ENCODE measurements at places on chromosomes 3 and 15.
A peak's percentile ranks its signal among the peaks of the same experiment; 100 is the strongest.

- no peak for DNase-seq
These were observed 87.0 kb upstream of the NR2E3 start for GRCh38 chr15:71723344-71723743.

GRCh38 chr3:73719861-73720260, 95.1 kb upstream of the PDZRN3 start:
- no peak for DNase-seq

- no peak for DNase-seq
These were observed 23.3 kb upstream of the CHMP2B start for GRCh38 chr3:87203809-87204208.

GRCh38 chr15:51812598-51812997, 16.9 kb upstream of the TMOD3 start:
- no peak for DNase-seq

GRCh38 chr15:73442968-73443367, at the start of gene REC114:
Gene REC114 (plus strand): TSS chr15:73443164. CDS start chr15:73443186, 22 bp downstream.
- no peak for DNase-seq

- peak; percentile 51 for DNase-seq
These were observed at the start of gene EOGT for GRCh38 chr3:69013253-69014021. Gene EOGT (minus strand): TSS chr3:69013684. CDS start chr3:69009846, 3,838 bp downstream.

DNA sequence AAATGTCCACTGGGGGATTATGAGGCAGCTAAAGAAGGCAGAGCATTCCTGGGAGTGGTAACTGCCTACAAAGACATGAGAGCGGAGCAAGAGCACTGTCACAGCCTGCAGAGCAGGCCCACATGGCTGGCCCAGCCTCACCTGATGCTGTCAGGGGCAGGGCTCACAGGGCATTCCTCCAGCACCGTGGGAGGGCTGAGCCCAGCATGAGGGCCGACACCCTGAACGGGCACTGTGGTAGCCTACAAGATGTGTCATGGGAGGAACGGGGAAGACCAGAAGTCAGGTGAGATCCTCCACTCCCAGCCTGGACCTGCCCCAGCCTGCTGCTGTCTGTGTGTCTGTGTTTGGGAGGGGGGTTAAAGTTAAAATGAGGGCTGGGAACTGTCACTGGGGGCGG, 30.1 kb downstream of the CCDC12 start:
- DNase-seq, result no peak

DNA sequence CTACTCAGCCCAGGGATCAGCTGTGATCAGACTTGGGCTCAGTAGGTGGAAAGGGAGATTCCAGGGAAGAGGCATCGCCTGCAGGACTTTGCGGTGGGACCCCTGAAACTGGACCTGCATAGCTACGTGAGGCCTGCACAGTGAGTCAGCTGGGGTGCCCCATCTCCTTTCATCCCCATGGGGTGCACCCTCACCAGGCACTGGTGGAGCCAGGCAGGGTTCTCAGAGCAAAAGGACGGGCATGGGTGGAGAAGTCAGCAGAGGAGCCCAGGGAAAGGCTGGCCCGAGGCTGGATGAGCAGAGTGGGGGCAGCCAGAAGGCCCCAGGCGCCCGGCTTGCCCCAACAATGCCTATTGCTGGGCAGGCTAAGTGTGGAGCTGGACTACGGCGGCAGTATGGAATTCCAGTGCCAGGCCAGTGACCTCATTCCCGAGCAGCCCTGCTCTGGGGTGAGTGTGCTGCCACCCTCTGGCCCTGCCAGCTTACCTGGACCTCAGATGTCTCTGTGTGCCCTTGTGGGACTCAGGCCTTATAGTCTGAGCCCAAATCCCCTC, 19.7 kb downstream of the ACAA1 start:
- no peak for DNase-seq

DNA sequence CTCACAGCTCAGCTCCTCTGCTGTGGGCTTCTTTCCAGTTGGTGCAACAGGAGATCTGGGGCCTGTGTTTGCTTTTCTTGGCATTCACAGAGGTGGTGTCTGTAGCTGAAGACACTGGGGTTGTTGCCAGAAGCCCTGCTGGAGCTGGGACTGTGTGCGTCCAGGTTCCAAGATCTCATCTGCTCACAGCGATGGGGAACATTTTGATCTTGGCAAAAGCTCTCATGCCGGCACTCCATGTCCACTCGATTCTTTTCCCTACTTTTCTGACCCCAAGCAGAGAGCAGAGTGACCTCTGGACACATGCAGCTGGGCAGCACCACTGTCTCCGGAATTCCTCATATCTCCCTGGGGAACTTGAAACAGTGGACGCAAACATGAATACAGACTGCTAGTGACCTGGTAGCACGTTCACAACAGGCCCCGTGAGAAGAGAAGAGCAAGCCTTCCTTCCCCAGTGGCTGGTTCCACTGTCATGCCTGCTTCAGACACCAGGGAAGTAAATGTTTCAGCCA, 36.1 kb upstream of the MECOM start:
- no peak for DNase-seq

DNA sequence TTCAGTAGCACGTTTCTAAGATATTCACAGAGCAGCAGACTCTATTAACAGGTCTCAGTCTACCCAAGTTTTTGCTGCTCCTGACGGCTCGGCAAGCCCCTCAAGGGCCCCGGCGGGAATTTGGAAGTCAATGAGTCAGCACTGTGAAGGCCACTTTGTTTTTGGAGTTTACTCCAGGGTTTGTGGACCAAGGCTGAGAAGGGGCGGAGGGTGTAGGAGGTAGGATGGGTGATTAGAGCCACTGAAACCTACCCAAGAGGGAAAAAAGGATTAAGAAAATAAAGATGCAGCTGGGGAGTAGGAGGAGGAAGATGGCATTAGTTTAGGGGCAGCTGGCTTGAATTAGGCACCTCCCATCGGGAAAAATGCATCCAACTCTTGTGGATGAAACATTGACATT, 87.6 kb downstream of the BDH1 start:
- no peak for DNase-seq

DNA sequence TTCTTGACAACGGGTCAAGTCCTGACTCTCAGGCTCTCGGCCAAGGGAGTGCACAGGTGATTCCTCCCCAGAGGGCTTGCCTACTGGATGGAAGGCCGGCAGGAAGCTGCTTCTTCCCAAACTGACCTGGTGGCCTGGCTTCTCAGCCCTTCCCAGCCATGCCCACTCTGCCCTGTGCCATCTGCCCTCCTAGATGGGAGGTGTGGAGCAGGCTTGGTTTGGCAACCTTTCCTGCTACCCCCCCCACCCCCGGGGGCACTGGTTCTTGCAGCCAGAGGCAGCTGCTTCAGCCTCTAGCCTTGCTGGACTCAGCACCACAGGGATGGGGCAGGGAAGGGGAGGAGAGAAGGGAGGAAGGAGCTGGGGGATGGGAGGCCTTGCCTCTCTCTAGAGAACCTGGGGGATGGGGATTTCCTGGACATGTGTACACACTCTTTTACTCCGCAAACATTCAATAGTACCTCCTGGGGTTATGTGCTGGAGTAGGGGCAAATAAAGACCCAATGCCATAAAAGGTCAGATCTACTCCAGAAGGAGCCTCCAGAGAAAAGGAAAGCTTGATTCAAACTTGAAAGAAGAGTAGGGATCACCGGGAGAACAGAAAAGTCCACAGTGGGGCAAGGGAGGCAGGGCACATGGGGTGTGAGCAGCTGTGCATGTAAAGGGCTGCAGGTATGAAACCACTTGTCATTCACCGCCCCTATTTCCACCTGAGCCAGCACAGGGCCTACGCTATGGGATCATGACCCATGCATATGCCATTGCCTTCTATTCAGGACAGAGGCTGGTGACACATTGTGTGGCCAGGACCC, 4.2 kb upstream of the DAPK2 start:
- DNase-seq, result no peak

GRCh38 chr3:48024401-48024800, 8.2 kb upstream of the MAP4 start:
- no peak for DNase-seq

GRCh38 chr15:89149501-89150101, 61.3 kb downstream of the ABHD2 start:
- no peak for DNase-seq

DNA sequence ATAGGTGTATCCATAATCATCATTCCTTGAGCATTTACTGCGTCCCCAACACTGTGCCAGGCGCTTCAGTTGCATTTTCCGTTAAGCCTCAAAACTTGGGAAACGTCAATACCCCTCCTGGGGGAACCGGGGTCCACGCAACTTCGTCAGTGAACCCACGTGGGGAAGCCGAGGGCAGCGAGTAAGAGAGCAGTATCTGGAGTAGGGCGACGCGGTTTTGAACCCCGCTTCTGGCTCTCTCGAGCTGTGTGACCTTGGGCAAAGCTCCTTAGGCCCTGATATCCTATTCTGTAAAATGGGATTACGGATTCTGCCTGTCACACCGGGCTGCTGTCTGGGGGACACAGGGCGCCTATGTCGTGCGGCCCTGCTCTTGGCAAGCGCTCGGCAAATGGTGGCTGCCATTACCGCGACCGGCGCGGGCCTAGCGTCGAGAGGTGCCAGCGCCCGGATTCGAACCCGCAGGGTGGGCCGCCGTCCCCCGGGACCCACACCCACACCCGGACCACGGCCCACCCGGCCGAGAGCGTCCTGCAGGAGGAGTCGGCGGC, 590 bp downstream of the POLG start:
- no peak for DNase-seq

- no peak for DNase-seq
These were observed 1016.9 kb upstream of the ALCAM start for GRCh38 chr3:104349836-104350235.

DNA sequence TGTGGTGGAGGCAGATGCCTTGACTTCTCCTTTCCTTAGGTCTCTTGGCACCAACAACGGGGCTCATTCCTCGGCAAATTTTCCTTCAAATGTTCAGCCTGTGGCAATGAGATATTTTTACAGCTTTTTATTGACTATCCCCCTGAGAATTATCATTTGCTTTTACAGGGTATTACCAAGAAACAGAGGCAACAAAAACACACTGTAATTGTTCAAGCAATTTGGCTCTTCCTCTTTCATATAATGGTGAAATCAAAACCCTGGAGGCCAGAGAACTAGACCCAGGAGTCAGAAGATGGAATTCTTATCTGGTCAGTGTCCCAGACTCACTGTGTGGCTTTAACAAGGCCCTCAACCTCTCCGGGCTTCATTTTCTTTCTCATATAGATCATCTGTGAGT, 40.1 kb downstream of the TRIM42 start:
- no peak for DNase-seq

DNA sequence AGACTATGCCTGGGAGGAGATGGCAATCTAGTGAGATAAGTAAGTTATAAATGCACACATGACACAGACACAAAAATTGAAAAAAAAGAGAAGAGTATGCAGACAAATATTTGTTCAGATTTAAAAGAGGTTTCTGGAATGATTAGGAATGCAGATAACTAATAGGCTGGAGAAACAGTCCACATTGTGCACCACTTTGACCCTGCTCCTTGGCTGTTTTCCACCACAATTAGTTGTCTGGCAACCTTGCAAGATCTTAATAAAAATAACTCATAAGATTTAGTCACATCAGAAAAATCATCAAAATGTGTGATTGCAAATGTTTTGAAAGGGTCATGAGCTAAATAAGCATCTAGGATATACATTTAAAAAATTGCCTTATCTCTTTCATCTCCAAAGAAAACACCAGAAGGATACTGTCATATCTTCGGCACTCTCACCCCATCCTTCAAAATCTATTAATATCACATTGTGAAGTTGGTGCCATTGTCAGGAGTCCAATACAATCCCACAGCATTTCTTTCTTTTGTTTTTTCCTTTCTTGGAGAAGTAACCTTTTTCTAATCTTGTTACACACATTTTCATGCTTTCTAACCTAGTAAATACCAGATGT, 153.7 kb upstream of the KCNMB2 start:
- DNase-seq, result peak; percentile 75

GRCh38 chr15:78641102-78641748, at the start of gene CHRNB4:
Gene CHRNB4 (minus strand): TSS chr15:78641210. CDS start chr15:78641133, 77 bp downstream.
- no peak for DNase-seq

- DNase-seq, result no peak
These were observed 63.3 kb downstream of the RLBP1 start for GRCh38 chr15:89157918-89158564.

DNA sequence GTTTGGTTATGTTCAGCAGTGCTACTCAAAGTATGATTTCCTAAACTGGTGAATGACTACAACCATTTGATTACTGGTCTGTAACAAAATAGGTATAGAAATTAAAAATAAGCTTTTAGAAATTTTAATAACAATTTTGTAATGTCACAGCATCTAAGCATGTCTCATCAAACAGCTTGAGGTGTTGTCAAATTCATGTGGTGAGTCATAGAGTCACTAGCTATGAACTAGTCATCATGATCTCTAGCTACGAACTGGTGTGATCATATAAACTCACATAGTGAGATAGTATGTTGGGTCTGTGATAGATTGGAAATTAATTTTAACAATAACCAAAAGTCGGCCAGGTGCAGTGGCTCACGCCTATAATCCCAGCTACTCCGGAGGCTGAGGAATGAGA, 213.9 kb upstream of the RBMS3 start:
- no peak for DNase-seq

- DNase-seq, result no peak
These were observed 3.6 kb upstream of the GLCE start for GRCh38 chr15:69156736-69157381.

DNA sequence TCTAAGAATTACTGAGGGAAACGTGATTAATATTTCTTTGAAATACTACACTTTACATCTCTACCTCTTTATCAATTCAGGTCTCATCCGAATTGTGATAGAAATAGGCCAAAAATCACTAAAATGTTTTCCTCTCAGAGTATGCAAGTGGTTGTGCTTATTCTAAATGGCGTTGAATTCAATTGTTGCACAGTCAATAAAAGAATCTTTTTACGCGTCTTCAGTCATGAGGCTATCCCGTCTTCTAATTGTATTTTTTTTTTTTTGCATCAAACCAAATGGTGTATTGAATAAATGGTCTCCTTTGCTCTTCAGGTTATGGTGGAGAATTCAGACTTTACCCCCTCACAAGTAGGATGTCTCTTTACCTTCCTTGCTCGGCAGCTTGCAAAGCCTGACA, 112.6 kb downstream of the VPS8 start:
- no peak for DNase-seq

DNA sequence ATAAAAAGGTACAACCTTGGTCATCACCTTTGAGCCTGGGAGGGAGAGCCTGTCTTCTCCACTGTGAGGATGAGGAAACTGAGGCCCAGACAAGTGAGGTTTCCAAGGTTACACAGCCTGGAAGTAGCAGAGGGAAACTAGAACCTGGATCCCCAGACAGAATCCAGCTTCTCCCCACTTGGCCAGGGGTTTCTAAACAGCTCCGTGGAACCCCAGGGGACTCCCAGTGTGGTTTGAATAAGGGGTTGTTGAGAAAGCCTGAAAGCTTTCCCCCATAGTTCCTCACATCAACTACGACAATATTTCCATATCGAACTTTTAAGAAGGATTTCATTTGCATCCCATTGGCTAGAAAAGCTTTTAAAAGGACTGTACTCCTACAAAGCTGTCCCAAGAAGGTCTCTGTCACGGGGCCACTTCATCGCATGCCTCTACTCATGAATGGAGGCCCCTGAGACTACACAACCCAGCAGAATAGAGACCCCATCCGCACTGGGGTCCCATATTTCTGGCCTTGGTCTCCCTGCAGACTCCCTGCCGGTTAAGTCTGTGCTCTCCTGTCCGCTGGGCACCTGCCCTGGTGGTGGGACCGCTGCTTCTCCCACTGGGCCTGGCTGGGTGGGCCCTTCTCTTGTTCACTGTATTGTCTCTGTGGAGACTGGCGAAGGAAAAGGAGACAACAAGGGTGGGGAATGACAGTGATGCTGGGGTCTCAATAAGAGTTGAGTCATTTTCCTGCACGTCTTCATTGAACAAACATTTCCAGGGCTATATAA, 178.5 kb downstream of the SMAD6 start:
- DNase-seq, result no peak

- peak; percentile 96 for DNase-seq
These were observed 4.9 kb downstream of the MGLL start for GRCh38 chr3:127817406-127817841.

Measured in HS-5 (cell line).